NCI-H1436 treated with DMSO at 0.1 percent for 48 hours (cell line): ENCODE measurements at places on chromosomes 3 and 15.

- DNase-seq = no peak
These were observed 99.3 kb upstream of the ZBED2 start for GRCh38 chr3:111694471-111694870.

DNA sequence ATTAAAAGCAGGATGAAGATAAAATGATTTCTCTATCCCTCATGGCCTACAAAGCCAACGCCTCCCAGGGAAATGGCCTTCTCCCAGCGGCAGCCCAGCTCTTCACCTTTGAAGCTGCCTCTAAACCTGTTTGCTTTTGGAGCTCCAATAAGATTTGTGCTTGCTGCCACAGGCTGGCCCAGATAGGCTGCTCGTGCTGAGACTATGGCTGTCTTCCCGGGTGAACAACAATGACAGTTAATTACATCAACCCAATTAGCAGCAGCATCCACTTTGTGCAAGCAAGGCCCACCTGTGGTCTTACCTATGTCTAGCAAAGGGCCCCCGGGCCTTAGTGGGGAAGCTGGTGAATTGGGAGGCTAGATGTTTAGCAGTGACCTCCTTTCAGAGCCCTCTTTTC is 179.6 kb downstream of the P3H2 start:
- peak; percentile 78 for DNase-seq

DNA sequence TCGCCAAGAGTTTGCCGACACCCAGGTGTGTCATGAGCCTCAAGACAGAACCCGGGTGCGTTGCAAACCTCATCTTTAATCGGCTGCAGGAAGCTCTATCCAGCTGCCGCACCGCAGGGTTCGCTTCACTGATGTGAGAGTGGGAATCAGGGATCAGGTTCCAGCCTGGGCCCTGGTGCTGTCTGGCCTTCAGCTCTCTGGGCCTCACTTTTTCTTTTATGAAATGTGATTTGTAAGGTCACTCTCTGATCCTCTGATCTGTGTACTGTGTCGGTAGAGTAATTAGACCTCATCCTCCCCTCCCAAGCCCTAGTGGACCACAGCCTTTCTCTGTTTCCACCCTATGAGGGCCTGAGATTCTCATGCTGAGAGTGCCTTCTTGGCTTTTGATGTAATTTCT is 202.8 kb upstream of the UBE2E1 start:
- no peak for DNase-seq

- DNase-seq = no peak
These were observed 201.7 kb upstream of the MLF1 start for GRCh38 chr3:158369279-158369678.

GRCh38 chr3:62143843-62144450 is 229.4 kb downstream of the FEZF2 start:
- peak; percentile 25 for DNase-seq

- no peak for DNase-seq
These were observed 338.2 kb upstream of the THRB start for GRCh38 chr3:24832891-24833290.

DNA sequence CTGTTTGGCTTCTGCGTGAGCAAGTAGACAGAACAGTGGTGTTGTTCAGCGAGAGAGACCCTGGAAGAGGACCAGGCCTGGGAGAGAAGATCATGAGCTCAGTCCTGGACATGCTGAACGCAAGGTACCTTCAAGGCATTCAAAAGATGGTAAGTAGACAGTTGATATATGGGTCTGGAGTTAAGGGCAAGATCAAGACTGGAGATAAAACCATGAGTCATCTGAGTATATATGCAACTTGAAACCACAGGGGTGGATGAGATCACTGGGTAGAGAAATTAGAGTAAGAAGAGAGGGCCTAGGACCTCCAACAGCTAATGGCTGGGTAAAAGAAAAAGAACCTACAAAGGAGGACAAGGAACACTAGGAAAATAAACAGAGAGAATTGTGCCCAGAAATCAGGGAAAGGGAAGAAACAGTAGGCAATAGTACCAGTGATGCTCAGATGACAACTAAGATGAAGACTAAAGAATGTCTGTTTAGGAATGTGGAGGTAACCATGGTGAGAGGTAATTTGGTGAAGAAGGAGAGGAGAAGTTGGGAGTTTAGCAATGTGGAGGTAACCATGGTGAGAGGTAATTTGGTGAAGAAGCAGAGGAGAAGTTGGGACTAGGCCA is 343.2 kb upstream of the ADAMTS9 start:
- no peak for DNase-seq

DNA sequence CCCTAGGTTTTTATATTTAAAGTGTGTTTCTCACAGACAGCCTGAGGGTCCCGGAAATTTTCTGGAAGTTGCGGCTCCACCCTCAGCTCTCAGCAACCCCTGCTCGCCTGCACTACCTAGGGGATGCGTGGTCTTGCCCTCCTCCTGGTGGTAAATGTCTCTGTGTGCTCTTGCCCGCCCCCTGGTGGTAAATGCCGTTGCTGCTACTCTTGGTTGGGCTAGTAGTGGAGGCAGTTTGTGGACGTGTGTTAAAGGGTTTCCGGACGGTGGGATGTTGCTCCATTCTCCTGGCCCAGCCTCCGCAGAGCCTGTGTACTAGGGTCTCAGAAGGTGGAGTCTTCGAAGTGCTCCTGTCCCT is 27.4 kb downstream of the STOML1 start:
- DNase-seq = no peak

DNA sequence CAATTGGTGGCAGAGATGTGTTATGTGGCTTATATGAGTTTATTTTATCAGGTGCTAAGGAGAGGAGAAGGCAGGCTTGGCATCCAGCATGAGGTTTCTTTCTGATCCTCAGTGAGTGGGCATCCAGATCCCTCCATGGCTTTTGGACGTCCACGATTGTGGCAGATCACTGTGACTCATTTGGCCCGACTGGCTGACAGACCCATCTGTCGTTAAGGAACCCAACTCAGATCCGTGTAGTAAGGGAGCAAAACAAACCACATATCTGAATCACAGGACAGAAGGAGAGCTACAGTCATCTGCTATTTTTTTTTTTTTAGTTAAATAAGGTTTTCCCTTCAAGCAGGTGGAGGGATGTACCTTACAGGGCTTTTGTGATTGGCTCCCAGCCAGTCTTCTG is 197.0 kb upstream of the KCNH8 start:
- no peak for DNase-seq

DNA sequence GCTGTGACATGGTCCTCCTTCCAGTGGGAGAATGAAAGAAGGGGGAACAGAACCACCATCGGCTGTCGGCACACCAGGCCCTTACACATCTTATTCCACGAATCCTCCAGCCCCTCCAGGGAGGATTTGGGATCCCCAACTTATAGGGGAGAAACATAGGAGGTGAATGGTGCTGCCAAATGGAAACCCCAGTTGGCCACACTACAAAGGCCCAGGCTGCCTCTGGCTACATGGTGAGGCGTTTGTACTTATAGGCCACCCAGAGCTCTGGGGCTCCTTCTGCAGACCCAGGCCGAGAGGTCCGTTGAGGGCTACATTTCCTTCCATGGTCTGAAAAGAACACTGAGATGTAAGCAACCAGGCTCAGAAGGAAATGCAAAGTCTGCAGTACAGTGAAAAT is 12.0 kb downstream of the AMOTL2 start:
- DNase-seq = no peak

DNA sequence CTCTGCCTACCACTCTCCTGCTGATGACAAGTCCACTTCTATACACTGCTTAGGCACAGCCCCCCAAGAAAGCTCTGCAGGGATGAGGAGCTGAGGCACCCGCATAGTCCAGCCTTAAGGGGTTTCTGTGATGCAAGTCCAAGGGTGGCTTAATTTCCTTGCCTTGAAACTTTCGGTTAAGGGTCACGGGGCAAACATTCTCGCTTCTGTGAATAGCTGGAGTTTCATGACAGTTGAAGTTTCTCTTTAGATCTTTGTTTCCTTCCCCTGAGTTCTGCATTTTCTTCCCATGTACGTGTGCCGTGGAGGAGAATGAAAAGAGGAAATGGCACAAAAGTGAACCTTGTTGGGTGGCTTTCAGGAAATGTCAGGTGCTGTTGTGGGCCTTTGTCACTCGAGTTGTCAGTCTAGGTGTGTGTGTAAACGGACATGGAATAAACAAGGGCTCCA is 7.0 kb downstream of the GPR160 start:
- DNase-seq = no peak

- DNase-seq = no peak
These were observed 73.0 kb downstream of the COL8A1 start for GRCh38 chr3:99711351-99711750.
